ENCODE measurements at places on chromosomes 16 and 17. TPM values are rescaled to one million over a fixed set of nuclear protein-coding genes. Genes with fewer than 3 reads are reported as not detected.

Gene NPB
- total RNA-seq: 0.46 TPM

Gene CCL4L2
- not detected for total RNA-seq

Gene ZNF385C
- total RNA-seq: 0.59 TPM

Gene PPY
- not detected for total RNA-seq

Gene KCNH4
- 0.30 TPM for total RNA-seq

Gene NXPH3
- 0.23 TPM for total RNA-seq

Gene FBXO47
- 0.07 TPM for total RNA-seq

Gene CCL7
- not detected for total RNA-seq

Gene PHOSPHO1
- total RNA-seq: 0.33 TPM

Gene TAT
- 0.09 TPM for total RNA-seq
